ENCODE measurements at places on chromosomes 5 and 9. TPM values are rescaled to one million over a fixed set of nuclear protein-coding genes. Genes with fewer than 3 reads are reported as not detected.
A peak's percentile ranks its signal among the peaks of the same experiment; 100 is the strongest.

DNA sequence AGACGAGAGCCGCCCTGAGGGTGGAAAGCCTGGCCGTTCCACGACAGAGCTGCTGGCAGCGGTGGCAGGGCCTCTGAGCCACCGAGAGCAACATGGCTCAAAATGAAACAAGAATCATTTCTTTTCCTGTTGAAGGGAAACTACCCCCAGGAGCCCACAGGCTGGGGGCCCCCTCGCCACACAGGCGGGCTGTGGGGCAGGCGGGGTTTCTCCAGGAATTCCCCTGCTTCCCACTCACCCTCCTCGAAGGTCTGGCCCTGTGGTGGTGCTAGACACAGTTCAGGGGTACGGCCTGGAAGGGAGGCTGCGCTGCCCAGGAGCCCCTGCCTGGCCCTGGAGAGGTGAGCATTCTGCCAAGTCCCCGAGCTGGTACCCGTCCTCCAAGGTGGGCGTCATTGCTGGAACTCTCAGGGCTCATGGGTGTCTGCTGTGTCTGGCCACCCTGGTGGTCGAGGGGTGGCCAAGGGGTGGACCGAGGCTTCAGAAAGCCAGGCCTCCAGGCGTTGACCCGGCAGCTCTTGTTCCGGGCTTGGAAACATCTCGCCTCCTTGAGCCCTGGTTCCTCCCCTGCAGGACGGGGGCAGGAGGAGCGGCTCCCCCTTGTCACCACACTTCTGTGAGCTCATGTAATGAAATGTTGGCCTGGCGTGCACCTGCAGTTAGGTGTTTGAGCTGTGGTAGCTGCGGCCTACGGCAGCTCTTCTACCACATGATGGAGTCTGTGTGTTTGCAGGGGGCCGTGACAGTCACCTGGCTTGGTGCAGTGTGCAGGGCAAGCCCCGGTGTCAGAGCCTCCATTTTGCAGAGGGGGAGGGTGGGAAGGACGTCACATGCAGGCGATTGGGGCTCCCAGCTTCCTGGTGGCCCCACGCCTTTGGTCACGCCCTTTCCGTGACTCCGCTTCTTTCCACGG is 65.3 kb downstream of the RXRA start:
- no peak for DNase-seq

DNA sequence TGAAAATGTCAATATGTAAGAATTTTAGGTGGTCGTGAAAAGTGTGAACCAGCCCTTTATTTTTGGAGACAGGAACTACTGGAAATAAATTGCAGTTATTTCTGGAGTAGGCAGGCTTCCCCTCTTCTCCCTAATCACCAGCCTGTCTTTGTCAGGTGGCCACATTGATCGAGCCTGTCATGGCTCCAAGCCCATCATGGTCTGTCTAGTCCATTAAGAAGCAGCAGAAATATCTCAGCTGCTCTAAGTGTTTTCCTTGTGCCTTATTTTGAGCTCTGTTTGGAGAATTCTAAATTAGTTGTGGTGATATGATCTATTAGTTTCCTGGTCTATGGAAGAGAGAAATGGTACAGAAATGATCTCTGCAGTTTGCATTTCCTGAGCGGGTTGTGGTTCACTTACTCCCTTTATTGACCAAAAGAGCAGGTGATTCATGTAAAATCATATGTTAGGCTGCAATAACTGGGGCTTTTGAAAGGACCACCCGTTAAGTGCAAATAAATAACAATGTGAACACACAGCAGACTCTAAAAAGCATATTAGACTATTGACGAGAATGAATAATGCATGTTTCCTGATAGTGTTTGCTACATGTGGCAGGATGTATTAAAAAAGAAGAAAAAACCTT is 42.3 kb downstream of the BASP1 start:
- DNase-seq: no peak

GRCh38 chr5:151448038-151448985 is 909 bp downstream of the SLC36A1 start:
- DNase-seq: peak; percentile 37

GRCh38 chr5:133977858-133978257 is 9.4 kb upstream of the C5orf15 start:
- peak; percentile 41 for DNase-seq

DNA sequence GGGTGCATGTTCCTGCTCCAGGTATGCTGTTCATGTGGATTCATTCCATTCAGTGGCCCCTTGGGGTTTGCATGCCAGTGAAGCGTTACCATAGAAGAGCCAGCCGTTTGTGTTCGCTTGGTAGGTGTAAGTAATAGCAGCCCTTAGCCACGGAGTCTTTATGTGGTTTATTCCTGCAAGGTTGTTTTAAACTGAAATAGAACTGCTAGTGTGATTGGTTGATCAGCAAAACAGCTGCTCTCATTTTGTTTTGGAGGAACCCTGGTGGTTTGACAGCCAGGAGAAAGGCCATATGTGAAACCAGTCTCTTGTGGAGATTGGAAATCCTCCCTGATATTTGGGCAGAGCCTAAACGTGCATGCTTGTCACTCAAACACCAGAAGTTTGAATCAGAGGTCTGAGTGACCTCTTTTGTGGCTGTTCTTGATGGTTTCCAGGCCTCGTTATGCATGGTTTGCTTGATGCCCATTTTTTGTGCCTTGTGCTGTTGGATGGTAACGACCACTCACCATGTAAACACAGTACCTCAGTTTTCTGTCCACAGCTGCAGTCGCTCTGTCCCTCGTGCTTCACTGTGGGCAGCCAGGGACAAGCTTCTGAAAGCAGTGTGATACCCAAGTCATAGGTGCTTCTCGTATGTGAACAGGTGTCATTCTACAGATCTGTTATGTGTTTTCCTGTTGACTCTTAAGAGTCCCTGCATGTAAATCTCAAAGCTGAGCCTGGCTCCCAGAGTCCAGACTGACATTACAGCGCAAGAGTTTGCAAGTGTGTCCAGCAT is 58.3 kb upstream of the NXNL2 start:
- no peak for DNase-seq

GRCh38 chr5:150593593-150593992 is 46.9 kb upstream of the SYNPO start:
- DNase-seq: no peak

GRCh38 chr5:37045703-37046102 is 169.1 kb downstream of the NIPBL start:
- DNase-seq: no peak

GRCh38 chr9:98522487-98522886 is 186.2 kb downstream of the GABBR2 start:
- no peak for DNase-seq

- DNase-seq: no peak
Measured at GRCh38 chr5:168869615-168870227, 290.6 kb upstream of the PANK3 start.

DNA sequence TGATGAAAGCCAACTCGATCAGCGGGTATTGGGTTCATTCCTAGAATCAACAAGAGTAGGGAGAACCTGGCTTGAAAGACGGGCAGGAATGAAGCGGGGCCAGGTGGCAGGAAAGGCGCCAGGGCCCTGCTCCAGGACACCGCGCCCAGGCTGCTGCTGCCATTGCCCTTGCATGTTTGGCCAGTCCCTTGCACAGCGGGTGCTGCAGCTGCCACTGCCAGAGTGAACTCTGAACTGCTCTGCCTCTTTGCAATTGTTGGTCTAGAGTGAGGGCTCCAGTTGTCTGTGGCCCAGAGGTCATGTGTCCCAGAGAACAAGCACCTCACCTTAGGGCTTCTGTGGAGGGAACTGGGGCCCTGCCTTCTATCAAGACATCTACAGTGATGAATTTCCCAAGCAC is 24.0 kb upstream of the CARTPT start:
- no peak for DNase-seq

GRCh38 chr5:141465351-141465750 is 10.4 kb upstream of the PCDHGC3 start:
- no peak for DNase-seq

GRCh38 chr9:104386013-104386412 is 118.0 kb upstream of the OR13F1 start:
- DNase-seq: no peak

DNA sequence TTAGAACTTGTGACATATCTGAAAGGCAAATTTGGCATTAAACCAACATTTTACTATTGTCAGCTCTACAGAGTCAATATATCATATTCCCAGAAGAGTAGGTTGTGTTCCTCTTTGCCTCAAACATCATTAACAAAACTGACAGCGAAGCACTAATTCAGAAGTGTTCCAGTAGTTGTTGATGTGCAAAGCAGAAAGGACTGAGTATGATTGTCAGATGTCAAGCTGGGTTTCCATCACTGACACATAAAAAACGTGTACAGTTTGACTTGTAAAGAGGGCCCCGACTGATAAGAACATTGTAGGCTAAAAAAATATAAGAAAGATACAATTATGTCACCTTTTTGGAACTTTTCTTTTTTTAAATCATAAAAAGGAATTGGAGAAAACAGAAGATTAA is 101.5 kb upstream of the ZNF608 start:
- no peak for DNase-seq

DNA sequence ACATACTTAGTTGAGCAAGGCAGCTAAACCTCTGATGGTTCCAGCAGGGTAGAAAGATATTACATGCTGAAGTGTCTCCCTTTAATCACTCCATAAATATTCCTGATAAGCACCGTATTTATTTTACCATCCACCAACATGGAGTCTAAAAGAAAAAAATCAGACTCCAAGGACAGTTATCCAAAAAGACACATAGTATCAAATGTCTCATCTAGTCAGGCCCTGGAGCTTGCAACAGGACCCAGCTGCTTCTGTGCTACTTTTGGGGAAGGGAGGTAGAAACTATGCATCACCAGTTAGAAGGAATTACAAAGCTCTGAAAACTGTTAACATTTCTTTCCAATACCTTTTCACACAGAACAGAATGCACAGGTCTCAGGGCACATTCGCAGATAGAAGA is 88.1 kb downstream of the S1PR3 start:
- DNase-seq: no peak

DNA sequence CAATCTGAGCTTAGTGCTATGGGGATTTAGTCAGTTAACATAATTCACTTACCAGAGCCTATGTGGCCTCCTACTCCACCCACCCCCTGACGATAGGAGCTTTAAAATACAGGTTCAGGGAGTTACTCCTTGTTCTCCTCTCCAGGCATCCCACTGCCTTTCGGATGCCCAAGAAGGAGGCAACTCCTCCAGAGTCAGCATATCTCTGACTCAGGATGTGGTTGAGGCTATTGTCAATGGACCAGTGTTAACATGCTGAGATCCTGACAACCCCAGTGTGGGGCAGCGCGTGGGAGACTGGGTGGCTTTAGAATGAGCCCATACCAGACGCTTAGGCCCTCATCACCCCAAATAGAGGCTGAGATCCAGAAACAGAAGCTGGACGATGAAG is 27.4 kb downstream of the BICD2 start:
- no peak for DNase-seq

GRCh38 chr5:55724281-55724680 is 12.2 kb upstream of the SLC38A9 start:
- peak; percentile 56 for DNase-seq

GRCh38 chr9:130382636-130383349 is 62.0 kb upstream of the ASS1 start:
- no peak for DNase-seq

- DNase-seq: no peak
Measured at GRCh38 chr5:157267761-157268480, 2.0 kb downstream of the CYFIP2 start.

DNA sequence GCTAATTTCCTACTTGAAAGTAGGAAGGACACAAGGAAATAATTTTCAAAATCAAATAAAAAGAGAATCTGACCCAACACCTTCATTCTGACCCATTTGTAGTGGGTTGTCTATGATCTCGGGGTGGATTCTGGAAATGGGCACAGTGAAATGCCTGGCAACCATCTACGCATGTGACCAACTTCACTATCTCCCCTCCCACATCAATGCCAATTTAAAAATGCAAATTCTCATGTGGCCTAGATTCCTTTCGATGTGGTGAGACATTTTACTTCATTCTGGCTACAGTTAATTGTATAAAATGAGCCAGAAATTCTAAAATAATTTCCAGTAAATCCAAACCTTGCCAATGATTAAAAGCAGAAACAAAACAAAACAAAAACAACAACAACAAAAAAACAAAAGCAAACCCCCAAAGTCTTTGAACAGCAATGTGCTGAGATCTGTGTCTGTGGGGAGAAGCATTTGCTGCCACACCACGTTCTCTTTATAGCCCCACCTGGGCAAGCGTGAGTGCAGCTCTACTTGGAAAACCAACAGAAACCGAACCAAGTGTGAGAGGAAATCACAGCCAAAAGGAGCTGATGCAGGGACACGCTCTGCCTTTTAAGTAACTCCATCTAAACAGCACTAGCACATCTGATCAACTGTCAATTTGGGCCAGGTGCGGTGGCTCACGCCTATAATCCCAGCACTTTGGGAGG is 59.0 kb downstream of the USP20 start:
- DNase-seq: no peak

DNA sequence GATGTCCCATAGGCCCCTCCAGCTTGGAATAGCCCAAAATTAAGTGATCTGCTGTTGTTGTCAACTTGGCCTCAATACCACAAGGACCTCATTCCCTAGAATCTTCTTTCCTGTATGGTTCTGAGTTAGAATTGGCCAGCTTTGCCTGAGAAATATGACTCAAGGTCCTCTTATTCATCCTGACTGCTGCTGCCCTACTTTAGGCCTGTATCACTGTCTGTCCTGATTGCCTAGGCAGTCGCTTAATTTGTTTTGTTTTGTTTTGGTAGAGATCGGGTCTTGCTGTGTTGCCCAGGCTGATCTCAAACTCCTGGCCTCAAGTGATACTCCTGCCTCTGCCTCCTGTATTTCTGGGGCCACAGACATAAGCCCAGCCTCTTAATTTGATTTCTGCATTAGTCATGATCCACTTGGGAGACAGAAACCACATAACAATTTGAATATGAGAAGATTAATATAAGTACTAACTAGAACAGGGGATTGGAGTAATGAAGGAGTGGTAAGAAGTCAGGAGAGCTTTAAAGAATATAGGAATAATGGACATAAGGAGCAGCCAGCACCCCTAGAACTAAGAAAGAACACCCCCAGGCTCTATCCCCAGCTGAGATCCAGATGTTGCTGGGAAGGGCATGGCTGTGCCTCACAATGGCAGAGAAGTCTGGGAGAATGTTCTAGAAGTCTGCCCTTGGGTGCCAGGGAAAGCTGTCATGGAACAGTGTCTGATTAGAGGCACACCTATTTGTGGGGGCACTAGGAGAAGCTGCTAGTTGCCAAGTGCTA is 4.6 kb downstream of the TEX53 start:
- no peak for DNase-seq

Gene SCAI
- total RNA-seq: 13.6 TPM

Gene OLFML2A
- total RNA-seq: 2.2 TPM

Gene GPR150
- total RNA-seq: 0.05 TPM

Gene CEP120
- 15.9 TPM for total RNA-seq

Gene ADAMTS12
- total RNA-seq: 2.3 TPM

Gene SPINK4
- total RNA-seq: not detected

Gene LCP2
- total RNA-seq: 2.4 TPM
